ENCODE measurements at places on chromosomes 4 and X.
A peak's percentile ranks its signal among the peaks of the same experiment; 100 is the strongest.

GRCh38 chr4:90127223-90127705 lies at the start of gene CCSER1:
TSS of gene CCSER1 (plus strand) at chr4:90127394.
- peak; percentile 35 for DNase-seq

- no peak for DNase-seq
Measured at GRCh38 chr4:93842601-93843252, 14.2 kb downstream of the ATOH1 start.

GRCh38 chr4:102316585-102316984 lies 28.7 kb downstream of the SLC39A8 start:
- no peak for DNase-seq

DNA sequence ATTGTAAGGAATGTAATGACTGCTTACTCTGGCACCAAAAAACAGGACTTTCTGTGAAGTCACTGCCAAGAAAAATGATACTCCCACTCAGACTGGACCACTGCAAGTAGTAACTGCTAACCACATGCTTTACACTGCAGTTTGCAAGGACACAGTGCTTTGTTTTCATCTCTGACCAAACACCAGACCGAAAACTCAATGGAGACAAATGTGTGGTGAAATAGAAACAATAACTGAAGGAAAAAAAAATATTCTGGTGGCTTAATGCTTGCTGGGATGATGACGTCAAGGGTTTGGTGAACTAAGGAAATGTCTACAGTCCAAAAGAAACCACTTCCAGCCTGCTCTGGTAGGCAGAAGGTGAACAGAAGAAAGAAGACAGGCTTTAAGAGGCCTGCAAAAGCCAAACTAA lies 13.2 kb downstream of the GPC4 start:
- DNase-seq = peak; percentile 42

DNA sequence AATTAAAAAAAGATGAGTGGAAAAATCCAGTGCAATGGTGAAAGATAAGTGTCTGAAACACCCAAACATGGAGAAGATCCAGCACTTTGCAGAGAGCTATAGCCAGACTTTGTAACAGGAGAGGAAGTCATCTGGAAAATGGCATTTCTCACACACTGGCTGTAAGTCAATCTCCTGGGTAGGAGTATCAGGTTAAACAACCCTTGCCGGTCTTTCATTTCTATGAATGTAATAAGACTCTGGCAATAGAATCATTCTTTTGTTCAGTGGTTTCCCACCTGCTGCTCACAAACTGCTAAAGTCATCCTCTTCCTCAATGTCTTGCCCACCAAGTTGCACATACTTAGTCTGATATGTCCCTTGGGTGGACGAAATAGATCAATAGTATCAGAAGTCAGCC lies 94.0 kb upstream of the ATP8A1 start:
- DNase-seq = peak; percentile 24

DNA sequence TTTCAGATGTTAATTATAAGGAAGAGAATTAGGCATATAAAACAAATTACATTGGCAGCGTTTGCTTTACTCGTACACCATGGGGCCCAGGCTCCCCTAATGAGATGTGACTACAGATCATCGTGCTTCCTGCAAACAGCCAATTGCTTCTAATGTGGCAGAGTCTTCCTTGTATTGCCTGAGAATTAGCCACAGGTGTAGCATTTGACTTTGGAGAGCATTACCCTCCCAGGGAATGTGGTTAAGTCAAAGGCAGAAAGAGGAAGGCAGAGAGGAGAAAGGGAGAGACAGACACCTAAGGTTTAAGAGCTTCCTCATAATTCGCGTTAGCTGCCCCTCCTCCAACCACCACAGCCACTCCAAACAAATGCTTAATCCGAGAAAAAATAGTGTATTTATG lies 97.0 kb downstream of the MID1IP1 start:
- DNase-seq = no peak

GRCh38 chr4:71494539-71494938 lies 155.7 kb downstream of the SLC4A4 start:
- DNase-seq = no peak

GRCh38 chr4:38976308-38976707 lies 55.9 kb downstream of the TMEM156 start:
- no peak for DNase-seq

DNA sequence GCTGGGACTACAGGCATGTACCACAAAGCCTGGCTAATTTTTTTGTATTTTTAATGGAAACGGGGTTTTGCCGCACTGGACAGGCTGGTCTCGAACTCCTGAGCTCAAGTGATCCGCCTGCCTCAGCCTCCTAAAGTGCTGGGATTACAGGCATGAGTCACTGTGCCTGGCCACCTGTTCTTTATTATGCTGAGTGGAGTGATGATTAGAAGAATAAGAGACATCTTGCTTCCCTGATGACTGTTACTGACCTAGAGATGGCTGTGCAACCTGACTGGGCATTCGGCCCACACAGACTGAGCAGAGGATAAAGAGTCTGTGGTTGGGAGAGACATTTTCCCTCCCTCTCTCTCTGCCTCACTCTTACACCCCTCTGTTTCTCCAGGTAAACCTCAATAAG lies 56.7 kb downstream of the SPINK2 start:
- no peak for DNase-seq

- DNase-seq = no peak
Measured at GRCh38 chr4:147736458-147736857, 4.6 kb downstream of the ARHGAP10 start.

- no peak for DNase-seq
Measured at GRCh38 chr4:85807247-85807950, 332.4 kb downstream of the ARHGAP24 start.

All from right renal pelvis (tissue), 4 donors.